ENCODE measurements at places on chromosomes 11 and 22. TPM values are rescaled to one million over a fixed set of nuclear protein-coding genes. Genes with fewer than 3 reads are reported as not detected.

The APOBEC3H gene
- total RNA-seq: not detected

The PCSK7 gene
- 59.4 TPM for total RNA-seq

The MS4A15 gene
- total RNA-seq: not detected

The FADS2 gene
- total RNA-seq: 402 TPM

DNA sequence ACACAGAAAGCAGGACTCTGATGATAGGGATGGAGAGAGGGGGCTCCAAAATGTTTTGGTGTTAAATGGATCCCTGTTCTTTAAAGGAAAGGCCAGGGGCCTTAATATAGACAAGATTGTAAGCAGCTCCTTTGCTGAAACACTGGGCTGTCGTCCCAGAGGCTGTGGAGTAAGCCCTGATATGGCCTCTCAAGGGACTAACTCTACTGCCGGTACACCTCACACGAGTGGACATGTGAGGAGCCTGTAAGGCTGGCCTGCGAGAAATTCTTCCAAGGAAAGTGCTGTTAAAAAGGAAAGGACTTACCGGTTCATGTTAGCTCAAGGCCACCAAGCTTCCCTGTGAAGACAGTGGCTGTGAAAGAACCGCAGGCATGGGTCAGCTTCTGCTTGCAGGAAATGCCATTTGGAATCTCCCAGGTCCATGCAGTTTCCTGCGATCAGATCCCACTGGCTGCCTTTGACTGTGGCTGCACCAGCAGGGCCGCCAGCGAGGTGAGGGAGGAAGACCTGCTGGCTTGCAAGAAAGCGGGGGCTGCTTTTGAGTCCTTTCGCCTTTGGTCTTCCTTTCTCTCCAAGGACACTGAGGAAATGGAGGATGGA lies 106.6 kb downstream of the PRR5L start:
- H3K27me3 ChIP-seq: no peaks in the 10 kb centered on the region
- no peaks in the 10 kb centered on the region for H3K36me3 ChIP-seq
- no peak overlapping the region for H3K4me3 ChIP-seq
- no peak overlapping the region for H3K27ac ChIP-seq

- DNase-seq: no peak
- H3K27ac ChIP-seq: no peak overlapping the region
- H3K4me3 ChIP-seq: no peak overlapping the region
Measured at GRCh38 chr22:23685205-23685784, 5.5 kb upstream of the RGL4 start.
